ENCODE measurements at places on chromosomes 16 and 17.

DNA sequence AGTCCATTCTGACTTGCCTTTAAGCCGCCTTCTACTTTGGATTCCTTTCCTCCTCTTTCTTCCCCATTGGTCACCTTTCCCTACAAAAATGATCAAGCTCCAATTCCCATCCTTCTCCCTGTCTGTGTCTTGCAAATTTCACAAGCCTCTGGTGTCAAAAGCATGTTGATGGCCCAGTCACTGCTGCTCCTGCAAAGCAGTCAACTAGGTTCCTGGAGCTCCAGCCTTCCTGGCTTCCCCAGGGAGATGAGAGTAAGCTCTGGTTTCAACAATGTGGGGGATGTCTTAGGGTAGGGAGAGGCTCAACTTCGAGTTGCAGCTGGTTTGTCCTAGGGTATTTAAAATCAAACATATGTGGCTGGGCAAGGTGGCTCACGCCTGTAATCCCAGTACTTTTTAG is 36.1 kb upstream of the HELZ start:
- DNase-seq = no peak

DNA sequence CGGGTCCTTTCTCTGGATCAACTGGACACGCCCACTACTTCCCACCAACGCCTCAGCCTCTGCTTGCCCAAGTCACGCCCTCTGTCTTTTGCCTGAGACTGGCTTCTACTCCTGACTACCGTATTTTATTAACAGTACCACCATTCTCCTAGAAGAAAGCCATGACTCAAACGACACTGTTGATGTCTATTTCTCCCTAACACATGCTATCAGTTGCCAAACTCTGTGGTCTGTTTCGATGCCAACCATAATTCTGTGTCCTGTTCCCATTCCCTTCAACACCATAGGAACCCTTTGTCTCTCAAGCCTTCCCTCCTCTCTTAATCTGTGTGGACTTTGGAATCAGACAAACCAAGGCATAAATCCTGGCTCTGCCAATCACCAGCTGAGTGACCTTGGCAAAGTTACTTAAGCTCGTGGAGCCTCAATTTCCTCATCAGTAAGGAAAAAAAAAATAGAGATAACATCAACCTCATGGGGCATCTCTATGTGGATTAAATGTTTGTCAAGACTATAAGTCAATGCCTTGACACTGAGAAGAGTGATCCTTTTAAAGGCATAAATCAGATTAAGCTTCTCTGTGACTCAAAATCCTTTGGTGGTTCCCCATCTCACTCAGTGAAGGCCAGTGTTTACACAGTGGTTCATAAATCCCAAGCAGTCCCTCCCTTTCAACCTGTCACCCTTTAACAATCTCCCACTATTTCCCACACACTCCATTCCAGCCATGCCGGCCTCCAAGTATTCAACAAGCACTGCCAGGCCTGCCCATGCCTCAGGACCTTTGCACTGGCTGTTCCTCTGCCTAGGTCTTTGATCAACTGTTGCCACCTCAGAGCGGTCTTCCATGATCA is 45.6 kb downstream of the ERN1 start:
- no peak for DNase-seq

GRCh38 chr17:34639706-34640425 is 60.5 kb downstream of the TMEM132E start:
- DNase-seq = no peak

GRCh38 chr17:72119873-72120641 is 763 bp upstream of the SOX9 start:
- no peak for DNase-seq

DNA sequence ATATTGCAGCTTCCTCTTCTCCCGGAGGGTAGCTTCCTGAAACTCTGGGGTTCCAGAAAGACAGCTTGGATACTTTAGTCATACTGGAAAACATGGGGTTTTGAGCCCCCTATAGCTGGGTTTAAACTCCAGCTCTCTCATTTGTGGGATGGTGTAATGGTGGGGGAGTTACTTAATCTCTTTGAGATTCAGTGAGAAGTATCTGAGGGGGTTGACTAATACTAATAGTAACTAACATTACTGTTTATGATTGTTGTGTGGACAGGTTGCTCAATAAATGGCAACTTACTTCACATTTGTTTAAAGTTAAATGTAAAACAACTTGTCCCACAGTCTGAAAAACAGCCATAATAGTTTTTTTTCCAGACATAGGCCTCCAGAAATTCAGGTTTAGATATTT is 5.1 kb upstream of the SUZ12 start:
- DNase-seq = no peak

DNA sequence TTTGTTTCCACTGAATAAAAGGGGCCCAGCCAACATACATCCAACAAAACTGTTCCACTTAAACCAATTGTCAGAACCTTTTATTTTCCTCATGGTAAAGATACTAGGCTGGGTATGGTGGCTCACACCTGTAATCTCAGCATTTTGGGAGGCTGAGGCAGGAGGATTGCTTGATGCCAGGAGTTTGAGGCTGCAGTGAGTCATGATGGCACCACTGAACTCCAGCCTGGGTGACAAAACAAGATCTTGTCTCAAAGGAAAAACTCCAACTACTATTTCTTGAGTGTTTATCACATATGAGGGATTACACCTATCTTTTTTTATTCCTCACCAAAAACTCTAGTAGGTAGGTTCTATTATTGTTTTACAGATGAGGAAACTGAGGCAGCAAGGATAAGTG is 4.7 kb upstream of the PSMC5 start:
- no peak for DNase-seq

DNA sequence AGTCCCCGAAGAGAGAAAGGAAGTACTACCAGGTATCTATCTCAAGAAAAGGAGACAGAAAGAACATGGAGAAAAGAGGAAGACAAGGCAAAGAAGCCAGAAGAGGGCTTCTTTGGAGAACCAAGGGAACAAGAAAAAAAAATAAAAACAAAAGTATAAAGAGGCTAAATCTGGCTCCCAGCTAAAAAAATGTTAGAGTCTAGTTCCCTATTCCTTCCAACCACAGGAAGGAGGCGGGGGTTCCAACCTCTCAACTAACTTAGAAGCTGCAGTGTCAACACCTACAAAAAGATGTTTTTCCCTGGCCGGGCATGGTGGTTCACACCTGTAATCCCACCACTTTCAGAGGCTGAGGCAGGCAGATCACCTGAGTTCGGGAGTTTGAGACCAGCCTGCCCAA is 13.4 kb downstream of the UTP6 start:
- DNase-seq = no peak
